ENCODE measurements at places on chromosomes 7 and 10. TPM values are rescaled to one million over a fixed set of nuclear protein-coding genes. Genes with fewer than 3 reads are reported as not detected.

GRCh38 chr7:92293896-92294590 lies 48.3 kb downstream of the ANKIB1 start:
- no peak for DNase-seq

DLX6 gene
- not detected for total RNA-seq

EN2 gene
- not detected for total RNA-seq

DNA sequence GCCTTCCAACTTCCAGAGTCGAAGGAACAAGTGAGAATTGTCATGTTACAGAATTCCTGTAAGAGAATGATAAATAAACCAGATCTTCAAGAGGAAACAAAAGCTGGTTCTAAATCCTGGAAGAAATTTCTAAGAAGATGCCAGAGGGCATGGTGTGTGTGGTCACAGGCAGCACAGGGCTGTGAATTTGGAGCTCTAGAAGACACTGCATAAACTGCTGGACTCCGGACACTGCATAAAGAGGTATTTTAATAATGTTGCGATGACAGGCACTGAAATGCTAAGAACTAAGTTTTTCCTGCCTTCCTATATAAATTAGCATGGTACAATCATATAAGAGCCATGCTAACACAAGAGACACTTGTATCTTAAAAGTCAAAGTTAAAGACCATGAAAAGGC lies 86.0 kb downstream of the LARP4B start:
- DNase-seq: no peak

GSTK1 gene
- 239 TPM for total RNA-seq

- DNase-seq: peak; percentile 38
Observed at GRCh38 chr7:47938574-47939165, 9.6 kb downstream of the PKD1L1 start.

DNA sequence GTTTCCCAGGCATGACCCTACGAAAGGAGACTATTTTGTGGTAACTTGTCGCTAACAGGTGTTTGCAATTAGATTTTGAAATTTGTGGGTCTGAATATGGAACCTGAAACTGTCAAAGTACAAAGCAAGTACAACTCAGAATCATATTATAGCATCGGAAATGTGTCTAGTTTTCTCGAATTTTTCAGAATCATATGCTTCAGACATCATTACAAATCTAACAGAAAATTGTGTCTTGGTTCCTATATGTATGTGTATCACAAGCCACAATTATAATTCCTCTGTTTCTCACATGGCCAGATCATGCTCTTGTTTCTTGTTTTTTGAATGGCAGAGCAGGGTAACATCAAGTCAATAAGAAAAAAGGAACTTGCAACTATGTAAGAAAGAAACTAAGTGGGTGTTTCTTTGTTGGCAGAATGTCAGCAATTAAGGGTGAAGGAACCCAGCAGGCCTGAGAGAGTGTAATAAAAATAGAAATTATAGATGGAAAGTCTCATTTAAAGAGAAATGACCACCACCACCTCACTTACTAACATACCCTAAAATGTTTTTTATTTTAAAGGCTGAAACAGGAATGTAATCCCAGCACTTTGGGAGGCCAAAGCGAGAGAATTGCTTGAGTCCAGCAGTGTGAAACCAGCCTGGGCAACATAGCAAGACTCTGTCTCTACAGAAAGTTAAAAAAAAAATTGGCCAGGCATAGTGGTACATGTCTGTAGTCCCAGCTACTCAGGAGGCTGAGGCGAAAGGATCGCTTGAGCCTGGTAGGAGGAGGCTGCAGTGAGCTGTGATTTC lies 51.3 kb downstream of the PRTFDC1 start:
- DNase-seq: no peak

DNA sequence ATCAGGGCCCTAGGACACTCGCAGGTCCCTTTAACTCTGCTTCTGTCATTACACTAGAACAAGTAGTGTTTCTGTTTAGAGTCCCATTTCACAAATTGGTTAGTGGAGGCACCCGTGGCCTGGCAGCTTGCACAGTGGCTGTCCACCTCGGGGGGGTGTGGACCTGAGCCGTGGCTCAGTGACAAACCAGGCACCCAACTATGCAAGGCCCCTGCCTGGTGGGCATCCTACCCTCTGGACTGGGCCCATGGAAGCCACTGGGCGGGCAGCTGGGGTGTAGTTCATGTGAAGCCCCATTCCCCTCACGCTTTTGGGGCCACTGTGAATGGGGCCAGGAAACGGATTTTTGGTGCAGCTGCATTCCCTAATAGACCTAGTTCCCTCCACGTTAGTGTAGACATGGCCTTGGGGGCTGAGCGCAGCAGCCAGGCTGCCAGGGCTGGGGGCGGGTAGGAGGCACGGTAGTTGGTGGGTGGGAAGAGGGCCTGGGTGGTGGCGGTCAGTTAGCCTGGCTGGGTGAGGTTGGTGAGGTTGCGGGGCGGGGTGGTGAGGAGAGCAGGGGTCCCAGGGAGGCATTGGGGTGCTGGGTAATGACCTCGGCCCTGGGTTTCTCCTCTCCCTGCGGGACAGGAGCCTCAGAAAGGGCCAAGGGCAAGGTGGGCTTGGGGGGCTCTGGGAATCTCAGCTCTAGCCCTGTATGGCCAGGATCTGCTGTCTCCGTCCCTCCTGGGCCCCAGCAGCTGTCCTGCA lies 18.7 kb downstream of the ZNF316 start:
- DNase-seq: no peak

DNA sequence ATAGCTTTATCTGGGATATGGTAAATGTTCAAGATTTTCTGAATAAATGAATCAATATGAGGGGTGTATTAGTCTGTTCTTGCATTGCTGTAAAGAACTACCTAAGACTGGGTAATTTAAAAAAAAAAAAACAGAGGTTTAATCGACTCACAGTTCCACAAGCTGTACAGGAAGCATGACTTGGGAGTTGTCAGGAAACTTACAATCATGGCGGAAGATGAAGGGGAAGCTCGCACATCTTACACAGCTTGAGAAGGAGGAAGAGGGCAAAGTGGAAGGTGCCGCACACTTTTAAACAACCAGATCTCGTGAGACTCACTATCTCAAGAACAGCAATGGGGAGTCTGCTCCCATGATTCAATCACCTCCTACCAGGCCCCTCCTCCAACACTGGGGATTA lies 32.5 kb upstream of the OTUD1 start:
- DNase-seq: no peak

DNA sequence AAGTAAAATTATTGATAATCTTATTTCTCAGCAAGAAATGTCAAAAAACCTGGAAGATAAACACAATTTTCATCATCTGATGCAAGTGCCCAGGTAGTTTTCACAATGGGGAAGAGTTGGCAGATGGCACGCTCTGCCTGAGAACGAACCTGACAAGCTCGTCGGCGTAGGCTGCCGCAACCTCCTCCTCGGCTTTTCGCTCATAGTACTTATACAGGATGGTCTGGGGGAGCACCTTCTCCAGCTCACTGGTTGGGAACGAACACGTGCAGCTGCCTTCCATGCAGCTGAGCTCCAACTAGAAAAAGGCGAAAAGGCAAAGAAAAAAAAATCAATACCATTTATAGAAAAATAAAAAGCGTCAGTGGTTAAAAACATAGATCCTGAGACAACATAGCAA lies 68.9 kb downstream of the RNF216 start:
- no peak for DNase-seq

PKD2L1 gene
- total RNA-seq: not detected

SFTPA1 gene
- not detected for total RNA-seq

CTAGE4 gene
- total RNA-seq: 5.8 TPM

GRCh38 chr10:60271319-60272040 lies 118.2 kb downstream of the ANK3 start:
- no peak for DNase-seq

GRCh38 chr10:26441491-26442214 lies 3.5 kb downstream of the APBB1IP start:
- no peak for DNase-seq

DNA sequence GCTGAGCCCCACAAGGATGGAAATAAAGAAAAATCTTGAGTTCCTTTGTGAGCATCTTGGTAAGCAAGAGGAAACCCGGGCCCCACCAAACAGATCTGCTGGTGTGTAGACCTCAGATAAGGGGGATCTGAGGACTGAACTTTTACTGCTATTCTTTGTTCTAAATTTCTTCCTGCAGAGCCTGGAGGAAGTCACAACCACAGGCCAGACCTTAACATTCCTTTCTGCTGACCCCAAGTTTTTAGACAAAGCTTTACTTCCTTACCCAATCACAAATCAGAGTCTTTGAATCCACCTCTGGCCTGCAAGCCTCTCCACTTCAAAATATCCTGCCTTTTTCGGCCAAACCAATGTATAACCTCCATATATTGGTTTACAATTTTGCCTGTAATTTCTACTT lies 352.6 kb upstream of the AUTS2 start:
- no peak for DNase-seq

- DNase-seq: no peak
Observed at GRCh38 chr10:4775808-4776207, 50.2 kb upstream of the AKR1E2 start.

VAX1 gene
- total RNA-seq: not detected

GRCh38 chr7:36278620-36279172 lies 111.0 kb upstream of the ANLN start:
- DNase-seq: no peak

SPDYE2B gene
- total RNA-seq: not detected

BMPER gene
- total RNA-seq: 0.33 TPM

TPK1 gene
- total RNA-seq: 0.65 TPM

CLCN1 gene
- not detected for total RNA-seq

MYL10 gene
- not detected for total RNA-seq

OPALIN gene
- not detected for total RNA-seq

- no peak for DNase-seq
Observed at GRCh38 chr7:31811650-31812461, 124.8 kb downstream of the PPP1R17 start.

DNA sequence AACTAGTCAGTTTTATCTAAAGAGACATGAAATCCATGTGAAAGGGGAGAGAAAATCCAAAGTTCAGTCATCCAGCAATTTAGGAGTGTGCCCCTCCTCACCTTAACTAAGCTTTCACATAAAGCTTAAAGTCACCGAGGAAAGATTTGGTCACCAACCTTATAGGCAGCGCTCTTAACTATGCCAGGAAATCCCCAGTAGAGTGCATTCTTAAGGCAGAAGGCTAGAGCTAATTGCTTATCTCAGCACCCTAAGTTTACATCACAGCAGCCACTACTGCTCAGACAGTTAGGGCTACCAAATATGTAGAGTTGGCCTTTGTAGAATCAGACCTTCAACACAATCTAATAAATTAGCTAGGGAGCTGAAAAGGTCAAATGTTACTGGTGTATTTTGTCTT lies 47.9 kb downstream of the MTPN start:
- no peak for DNase-seq

- no peak for DNase-seq
Observed at GRCh38 chr7:154423231-154423630, 371.0 kb downstream of the DPP6 start.

DNA sequence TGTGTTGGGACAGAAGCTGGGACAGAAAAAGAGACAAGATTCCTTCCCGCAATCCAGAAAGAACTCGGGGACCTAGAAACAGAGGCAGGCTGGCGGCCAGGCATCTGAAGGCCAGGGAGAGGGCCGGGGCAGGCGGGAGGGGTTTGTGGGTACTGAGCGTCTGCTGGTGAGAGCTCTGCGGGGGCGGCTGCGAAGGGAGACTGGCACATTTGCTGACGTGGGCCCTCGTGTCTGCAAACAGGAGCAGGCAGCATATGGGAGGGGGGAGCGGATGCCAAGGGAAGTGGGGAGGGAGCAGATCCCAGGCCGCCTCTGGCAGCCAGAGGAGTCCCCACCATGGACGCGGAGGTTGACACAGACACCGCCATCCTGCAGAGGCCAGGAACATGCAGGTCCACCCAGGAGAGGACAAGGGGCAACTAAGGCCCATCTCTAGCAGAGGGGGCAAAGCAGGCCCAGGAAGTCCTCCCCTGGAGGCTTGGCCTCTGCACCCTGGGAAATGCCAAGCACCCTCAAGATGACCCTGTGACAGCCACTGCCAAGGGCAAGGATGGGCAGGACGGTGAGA lies 32.2 kb downstream of the KCNH2 start:
- DNase-seq: no peak

GRCh38 chr10:119283818-119284217 lies 76.4 kb downstream of the GRK5 start:
- DNase-seq: no peak
